ENCODE measurements at places on chromosomes 16 and 17.

GRCh38 chr17:20989481-20989880 is 53.3 kb downstream of the USP22 start:
- DNase-seq = no peak

DNA sequence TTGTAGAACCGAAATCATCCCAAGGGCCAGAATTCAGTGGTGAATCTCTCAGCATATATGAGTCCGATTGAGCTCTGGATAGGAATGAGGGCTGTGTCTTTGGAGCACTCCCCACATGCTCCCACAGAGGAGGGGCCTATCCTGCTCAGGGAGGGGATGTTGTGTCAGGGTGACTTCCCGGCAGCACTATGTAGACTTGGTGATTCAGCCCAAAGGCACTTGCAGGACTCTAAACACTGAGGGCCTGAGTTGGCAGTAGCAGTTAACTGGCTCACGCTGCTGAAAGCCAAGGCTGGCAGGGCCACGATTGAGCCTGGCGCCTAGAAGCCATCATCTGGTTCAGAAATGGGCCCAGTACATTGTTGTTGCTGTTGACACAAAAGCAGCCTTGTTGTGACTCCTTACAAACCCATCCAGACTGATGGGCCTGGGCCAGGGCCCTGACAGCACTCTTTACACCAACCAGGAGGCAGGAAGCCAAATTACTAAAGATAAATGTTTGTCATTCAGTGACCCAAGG is 31.9 kb downstream of the NMT1 start:
- no peak for DNase-seq

GRCh38 chr17:83109793-83110645 is 30.6 kb downstream of the METRNL start:
- DNase-seq = no peak

GRCh38 chr17:32684087-32684958 is 192.6 kb downstream of the MYO1D start:
- DNase-seq = no peak

GRCh38 chr16:74232806-74233465 is 63.7 kb upstream of the PSMD7 start:
- DNase-seq = no peak

- no peak for DNase-seq
Observed at GRCh38 chr17:6072157-6072556, 2.0 kb downstream of the WSCD1 start.

DNA sequence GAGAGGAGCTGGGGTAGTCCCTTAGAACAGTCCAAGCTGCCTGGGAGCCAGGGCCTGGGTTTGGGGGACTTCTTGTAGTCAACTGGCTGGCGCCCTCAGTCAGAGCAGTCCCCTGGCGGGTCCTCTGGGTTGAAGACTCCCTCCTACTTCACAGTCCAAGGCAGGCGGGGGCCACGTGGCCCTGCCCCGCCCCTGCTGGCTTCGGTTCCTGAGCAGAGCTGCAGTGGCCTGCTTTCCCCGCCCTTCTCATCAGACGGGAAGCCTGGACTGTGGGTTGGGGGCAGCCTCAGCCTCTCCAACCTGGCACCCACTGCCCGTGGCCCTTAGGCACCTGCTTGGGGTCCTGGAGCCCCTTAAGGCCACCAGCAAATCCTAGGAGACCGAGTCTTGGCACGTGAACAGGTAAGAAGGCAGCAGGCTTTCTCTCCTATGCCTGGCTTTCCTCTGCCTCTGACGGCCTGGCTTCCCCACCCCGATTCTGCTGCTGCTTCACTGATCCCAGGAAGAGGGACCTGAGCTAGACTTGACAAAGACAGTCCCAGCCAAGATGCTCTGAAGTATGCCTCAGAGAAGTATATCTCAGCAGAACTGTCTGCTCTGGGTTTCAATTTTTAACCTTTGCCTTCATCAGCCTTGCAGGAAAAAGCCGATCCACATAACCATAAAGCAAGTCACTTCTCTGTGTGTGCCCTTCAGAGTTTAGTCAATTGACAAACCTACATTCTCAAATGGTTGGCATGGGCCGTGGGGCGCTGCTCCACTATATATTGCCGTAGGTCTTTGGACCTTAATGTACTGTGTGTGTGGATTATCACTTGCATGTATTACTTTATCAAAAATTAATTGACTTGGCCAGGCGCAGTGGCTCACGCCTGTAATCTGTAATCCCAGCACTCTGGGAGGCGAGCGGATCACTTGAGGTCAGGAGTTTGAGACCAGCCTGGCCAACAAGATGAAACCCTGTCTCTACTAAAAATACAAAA is 56.3 kb downstream of the SF3B3 start:
- DNase-seq = no peak

DNA sequence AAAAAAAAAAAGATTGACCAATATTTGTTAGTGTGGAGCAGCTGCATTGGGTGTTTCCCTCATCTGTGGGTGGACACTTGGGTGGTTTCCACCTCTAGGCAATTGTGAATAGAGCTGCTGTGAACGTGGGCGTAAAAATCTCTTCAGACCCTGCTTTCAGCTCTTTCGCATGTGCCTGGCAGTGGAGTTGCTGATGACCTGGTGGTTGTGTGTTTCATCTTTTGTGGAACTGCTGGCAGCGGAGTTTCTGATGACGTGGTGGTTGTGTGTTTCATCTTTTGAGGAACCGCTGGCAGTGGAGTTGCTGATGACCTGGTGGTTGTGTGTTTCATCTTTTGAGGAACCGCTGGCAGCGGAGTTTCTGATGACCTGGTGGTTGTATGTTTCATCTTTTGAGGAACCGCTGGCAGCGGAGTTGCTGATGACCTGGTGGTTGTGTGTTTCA is 21.4 kb downstream of the ZC3H18 start:
- DNase-seq = no peak

- no peak for DNase-seq
Observed at GRCh38 chr16:27193300-27193990, 9.9 kb upstream of the KDM8 start.

All from NCI-H2081 (cell line).